Smooth muscle cell of the brain vasculature (primary cell): ENCODE measurements at places on chromosomes 3 and 15.

DNA sequence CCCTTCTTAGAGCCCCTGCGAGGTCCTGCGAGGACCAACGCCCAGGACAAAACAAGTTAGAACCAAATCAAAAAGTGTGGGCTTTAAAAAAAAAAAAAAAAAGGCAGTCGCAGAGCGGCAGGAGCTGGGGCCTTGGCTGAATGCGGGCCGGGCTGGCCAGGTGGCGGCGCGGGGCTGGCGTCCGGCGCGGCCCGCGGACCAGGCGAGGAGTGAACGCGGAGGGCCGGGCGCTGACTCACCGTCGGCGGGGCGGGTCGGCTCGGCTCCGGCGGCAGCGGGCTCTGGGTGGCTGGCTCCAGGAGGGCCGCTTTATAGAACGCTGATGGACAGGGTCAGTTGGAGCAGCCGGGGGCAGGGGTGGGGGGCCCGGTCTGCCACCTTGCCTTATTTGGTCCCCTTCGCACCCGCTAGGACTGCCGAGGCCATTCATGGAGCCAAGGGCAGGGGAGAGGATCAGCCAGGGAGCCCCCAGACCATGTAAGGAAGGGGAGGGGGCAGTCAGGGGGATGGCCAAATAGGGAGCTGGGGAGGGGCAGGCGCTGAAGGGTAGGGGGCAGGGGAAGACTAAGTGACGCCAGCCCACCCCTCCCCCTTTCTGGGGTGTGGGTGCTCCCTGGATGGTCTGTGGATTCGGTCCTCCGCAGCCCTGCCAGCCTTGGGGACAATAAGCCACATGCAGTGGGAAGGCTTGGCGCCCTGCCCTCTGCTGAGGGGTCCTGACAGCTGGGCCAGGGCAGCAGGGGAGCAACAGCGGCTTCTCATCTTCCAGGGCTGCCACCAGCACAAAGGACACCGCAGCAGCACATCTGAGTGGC lies at the start of gene ACTC1:
TSS of gene ACTC1 (minus strand) at position 283 of the 815 bp plus-strand sequence. CDS start 741 bp downstream, outside the sequence.
- DNase-seq: no peak

- DNase-seq: no peak
Observed at GRCh38 chr15:100885116-100885515, 5.5 kb downstream of the ALDH1A3 start.

DNA sequence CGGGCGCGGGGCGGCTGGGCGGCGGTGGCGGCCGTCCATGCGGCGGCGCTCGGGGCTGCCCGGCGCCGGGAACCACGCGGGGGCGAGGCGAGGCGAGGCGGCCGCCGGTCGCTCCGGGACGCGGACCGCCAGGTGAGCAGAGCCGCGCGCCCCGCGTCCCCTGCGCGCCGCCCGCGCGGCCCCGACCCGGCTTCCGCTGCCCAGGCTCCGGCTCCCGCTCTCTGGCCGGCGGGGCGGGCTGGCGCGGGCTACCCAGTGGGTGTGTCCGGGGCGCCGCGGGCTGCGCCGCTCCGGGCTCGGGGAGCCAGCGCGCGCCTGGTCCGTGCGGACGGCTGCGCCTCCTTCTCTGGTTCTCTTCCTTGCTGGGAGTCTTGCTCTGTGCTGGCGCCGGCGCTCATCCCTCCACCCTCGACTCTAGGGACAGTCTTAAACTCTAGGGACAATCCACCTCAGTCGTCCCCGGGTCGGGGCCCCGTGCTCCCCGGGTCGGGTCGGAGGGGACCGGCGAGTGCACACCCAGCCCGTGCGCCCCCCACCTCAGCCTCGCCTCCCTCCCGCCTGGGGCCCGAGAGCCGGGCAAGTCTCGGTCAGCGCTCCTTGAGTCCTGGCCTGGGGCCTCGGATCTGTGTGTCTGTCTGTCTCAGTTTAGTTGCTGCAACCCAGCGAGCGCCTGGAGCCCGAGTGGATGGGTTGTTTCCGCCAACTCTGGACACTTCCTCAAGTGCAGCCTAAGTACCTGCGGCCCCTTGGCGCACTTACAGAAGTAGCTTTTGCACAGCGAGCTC lies 488 bp downstream of the THSD4 start:
- DNase-seq: no peak

- no peak for DNase-seq
Observed at GRCh38 chr3:98655666-98656065, 62.3 kb upstream of the CPOX start.

DNA sequence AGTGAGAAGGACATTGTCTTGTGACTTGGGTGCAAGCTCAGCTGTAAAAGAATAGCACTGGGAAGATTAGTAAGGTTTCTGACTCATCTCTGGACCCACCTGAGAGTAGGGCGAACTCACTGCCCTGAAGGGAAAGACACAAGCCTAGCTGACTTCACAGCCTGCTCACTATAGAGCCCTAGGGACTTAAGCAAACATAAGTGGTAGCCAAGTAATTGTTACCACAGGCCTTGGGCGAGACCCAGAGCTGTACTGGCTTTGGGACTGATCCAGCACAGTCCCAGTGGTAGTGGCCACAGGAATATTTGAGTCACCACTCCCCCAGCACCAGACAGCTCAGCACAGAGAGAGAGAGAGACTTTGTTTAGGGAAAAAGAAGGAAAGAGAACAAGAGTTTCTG lies 429.9 kb downstream of the TBL1XR1 start:
- DNase-seq: no peak

DNA sequence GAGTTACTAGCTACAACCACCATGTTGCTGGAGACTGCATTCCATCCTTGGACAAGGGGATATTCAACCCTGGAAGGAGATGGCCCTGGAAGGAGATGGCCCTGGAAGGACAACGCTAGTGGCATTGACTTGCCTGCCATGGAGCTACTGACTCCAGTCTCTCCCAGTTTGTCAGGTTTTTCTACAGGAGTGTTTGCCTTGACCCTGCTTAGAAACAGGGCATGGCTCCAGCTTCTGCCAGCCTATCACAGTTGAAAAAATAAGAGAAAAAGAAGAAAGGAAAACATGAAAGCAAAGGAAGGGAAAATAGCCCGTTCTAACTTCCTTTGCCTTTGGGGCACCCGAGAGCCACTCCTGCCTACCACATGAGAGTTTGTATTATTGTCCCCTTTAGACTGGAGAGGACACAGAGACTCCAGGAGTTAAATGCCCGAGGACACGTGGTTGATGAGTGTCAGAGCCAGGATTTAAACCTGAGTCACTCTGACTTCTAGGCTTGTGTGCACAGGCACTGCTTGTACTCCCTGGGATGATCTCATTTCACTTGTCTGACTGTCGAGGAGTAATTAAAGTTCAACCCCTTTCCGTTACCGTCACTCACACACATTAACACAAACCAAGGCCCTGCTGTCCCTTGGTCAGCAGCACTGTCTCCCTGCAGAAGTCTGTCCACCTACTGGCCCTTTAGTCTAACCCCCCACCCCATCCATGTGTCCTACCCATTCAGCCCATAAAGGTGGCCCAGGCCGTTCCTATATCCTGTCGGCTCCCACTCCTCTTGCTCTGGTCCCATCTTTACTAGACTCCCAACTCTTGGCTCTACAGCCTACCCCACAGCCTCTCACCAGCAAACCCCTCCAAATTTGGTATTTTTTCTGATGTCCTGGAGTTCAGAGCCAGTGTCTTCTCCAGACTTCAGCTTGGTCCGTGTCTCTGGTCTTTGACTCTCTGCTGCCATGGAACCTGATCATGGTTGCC lies 46.1 kb downstream of the C2CD4A start:
- no peak for DNase-seq
